ENCODE measurements at places on chromosomes 1 and 21. TPM values are rescaled to one million over a fixed set of nuclear protein-coding genes. Genes with fewer than 3 reads are reported as not detected.

Gene LGR6
- total RNA-seq, result not detected

Gene PDE4B
- 29.9 TPM for total RNA-seq

Gene METTL25B
- 9.9 TPM for total RNA-seq

Gene CFAP107
- total RNA-seq, result not detected

Gene SCCPDH
- 36.3 TPM for total RNA-seq

Gene CSF3R
- total RNA-seq, result not detected

Gene LYPLA2
- total RNA-seq, result 102 TPM

Gene HSF2BP
- total RNA-seq, result 0.13 TPM

Gene AKR7A3
- total RNA-seq, result 0.89 TPM

Gene LRRC39
- total RNA-seq, result 0.13 TPM

Gene UBE2U
- total RNA-seq, result not detected

Gene CDC20
- total RNA-seq, result 174 TPM

Gene CFHR5
- total RNA-seq, result not detected

Gene AIM2
- total RNA-seq, result not detected

Gene CNKSR1
- not detected for total RNA-seq

Gene FCRL4
- total RNA-seq, result not detected

Gene LCE3E
- not detected for total RNA-seq

Gene CAPZA1
- total RNA-seq, result 293 TPM

Gene FCGR1A
- not detected for total RNA-seq

Gene RPTN
- total RNA-seq, result not detected

Gene LRRC3
- total RNA-seq, result 5.5 TPM

Gene PPM1J
- 1.8 TPM for total RNA-seq

Gene NPHS2
- not detected for total RNA-seq

Gene APP
- total RNA-seq, result 579 TPM

Gene MYOG
- not detected for total RNA-seq

Gene THEMIS2
- 18.1 TPM for total RNA-seq

Gene NBPF4
- total RNA-seq, result not detected

Gene IGSF9
- total RNA-seq, result not detected

Gene CRYZL1
- 23.1 TPM for total RNA-seq

Gene DHCR24
- total RNA-seq, result 145 TPM

Gene PTAFR
- total RNA-seq, result 0.05 TPM

Gene IRF6
- 0.44 TPM for total RNA-seq

Gene PAX7
- not detected for total RNA-seq

Gene VANGL2
- total RNA-seq, result not detected

Gene CLCA2
- not detected for total RNA-seq

Gene NLRP3
- 0.25 TPM for total RNA-seq

Gene PTPN22
- total RNA-seq, result 3.1 TPM

Gene ARHGAP30
- 0.20 TPM for total RNA-seq

Gene PGLYRP3
- not detected for total RNA-seq

Gene FAM177B
- total RNA-seq, result not detected

Gene GABRD
- total RNA-seq, result 0.07 TPM

Gene PGLYRP4
- not detected for total RNA-seq

Gene TSPAN1
- total RNA-seq, result 2.5 TPM

Gene FCRL1
- total RNA-seq, result not detected

Gene UBASH3A
- not detected for total RNA-seq

Gene TMEM79
- 2.3 TPM for total RNA-seq

Gene CHIA
- total RNA-seq, result not detected

Gene NBPF6
- total RNA-seq, result not detected

All from mammary microvascular endothelial cell (primary cell).